ENCODE measurements at places on chromosomes 5 and 9.

DNA sequence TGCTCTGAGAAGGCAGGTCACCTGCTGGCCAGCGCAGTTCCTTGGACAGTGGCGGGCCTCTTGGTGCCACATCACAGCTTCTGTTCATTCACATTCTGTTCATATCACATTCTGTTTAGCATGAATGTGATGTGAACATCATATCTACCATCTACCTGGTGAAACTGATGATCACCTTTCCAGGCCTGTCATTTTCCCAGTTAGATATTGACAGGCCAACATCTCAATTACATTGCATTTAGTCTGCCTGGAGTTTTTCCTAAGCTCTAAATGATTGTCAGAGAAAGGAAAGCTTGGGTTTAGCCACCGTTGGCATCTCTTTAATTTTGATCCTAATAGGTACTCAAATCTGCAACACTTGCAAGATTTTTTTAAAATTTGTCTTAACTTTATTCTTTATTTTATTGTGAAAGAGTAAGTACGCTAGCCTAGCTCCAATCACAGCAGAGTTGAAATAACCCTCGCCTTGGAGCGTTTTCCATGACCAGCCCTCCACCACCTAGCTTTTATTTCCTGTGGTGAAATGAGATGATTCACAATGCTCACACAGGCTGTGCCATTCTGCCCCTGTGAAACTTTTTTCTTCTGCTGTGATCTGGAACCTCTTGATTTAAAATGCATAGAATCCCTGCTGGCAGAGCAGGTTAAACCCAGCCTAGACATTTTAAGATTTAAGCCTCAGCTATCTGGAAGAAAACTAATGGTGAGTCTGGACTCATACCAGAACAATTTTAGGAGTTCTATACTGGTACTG lies 225.0 kb downstream of the ESM1 start:
- no peak for DNase-seq

GRCh38 chr5:43642428-43642827 lies 39.4 kb downstream of the NNT start:
- DNase-seq: no peak

DNA sequence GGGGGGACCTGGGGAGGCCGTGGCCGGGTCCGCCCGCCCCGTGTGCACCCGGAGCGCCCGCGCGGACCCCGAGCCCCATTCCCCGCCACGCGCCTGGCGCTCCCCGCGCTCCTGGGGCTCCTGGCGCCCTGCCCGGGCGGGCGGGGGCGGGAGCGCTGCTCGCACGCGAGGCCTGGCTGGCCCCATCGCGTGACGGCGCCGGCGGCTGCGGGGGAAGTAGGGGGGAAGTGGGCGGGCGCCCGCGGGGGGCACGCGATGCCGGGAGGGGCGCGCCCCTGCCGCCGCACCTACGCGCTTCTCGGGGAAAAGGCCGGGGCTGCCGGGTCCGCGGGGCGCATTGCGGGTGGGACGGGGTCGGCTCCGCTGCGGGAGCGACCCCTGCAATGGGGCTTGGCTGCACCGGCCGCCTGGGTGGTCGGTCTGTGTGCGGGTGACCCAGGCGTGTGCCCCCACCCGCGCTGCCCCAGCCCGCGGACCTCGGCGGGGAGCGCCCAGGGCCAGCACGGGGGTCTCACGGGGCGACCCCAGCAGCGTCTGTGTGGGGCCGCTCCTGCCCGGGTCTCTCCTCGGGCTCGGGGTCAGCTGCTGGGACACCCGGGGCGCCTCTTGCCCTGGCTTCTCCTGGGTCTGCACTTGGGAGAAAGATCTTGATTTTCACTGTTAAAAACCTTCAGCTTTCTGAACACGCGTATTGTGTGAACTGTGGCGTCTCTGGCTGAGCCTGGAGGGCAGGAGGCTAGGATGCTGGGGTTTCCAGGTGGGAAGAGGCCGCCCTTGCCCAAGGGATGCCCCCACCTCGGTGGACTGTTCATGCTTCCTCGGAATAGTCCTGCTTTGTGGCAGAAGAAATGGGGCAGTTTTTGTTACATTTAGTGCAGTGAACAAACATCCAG lies 52.4 kb downstream of the AHRR start:
- peak; percentile 33 for DNase-seq

DNA sequence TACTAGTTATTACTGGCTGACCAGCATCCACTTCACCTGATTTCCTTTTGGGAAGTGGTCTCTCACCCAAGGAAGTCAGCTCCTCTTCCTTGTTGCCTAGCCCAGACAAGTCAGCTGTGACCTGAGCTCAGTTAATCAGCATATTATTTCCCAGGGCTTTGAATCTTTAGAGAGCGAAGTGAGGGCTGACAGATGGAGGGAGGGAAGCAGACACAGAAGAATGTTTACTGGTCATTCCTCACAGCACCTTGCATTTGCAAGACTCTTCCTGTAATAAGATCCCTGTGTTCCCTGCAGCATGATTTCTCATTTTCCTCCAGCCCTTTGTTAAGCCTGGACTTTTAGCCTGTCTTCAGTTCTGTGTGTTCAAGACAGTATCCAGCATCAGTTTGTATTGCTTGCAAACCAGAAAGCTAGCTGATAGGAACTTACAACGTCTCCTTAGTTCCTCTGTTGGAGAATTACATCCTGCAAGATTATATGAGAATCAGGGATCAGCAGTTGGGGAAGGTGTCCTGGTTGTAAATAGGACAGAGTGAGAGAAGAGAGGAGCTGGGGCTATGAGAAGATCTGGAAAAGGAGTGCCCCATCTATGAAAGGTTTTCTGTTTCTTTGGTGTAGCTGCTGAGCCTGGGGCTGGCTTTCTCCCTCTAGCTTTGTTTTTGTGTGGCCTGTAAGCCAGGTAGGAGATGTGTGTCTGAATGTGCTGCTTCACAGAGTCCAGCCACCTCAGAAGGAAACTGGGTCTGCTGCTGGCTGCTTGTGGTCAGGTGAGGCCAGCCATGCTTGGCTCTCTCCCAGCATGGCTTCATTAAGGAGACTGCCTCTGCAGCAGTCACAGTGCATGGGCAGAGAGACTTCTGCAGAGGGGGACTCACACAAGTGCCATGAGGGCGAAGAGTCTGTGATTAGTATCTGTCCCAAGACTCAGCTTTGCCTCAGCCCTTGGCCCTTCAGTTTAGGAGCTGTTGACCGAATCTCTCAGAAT lies 50.3 kb downstream of the MAN2A1 start:
- DNase-seq: no peak

DNA sequence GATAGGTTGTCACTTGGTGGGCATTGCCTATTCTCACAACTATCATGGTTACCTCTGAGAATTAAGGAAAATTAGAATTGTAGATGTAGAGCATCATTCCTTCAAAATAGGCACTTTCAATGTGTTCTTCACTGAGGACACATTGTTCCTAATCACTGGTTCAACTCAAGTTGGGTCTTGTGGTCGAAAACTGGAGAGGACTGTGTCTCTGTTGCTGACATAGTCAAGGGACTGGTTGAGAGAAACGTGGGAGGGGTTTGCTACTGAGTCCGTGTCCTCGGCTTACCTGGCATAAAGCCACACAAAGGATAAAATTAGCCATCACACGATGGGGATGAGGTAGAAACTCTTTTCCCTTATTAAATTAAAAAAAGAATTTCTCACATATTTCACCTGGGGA lies 205.9 kb upstream of the CD180 start:
- no peak for DNase-seq

GRCh38 chr5:135119481-135119880 lies 85.5 kb upstream of the PITX1 start:
- DNase-seq: no peak

GRCh38 chr9:81631218-81631745 lies 58.1 kb downstream of the TLE1 start:
- no peak for DNase-seq

DNA sequence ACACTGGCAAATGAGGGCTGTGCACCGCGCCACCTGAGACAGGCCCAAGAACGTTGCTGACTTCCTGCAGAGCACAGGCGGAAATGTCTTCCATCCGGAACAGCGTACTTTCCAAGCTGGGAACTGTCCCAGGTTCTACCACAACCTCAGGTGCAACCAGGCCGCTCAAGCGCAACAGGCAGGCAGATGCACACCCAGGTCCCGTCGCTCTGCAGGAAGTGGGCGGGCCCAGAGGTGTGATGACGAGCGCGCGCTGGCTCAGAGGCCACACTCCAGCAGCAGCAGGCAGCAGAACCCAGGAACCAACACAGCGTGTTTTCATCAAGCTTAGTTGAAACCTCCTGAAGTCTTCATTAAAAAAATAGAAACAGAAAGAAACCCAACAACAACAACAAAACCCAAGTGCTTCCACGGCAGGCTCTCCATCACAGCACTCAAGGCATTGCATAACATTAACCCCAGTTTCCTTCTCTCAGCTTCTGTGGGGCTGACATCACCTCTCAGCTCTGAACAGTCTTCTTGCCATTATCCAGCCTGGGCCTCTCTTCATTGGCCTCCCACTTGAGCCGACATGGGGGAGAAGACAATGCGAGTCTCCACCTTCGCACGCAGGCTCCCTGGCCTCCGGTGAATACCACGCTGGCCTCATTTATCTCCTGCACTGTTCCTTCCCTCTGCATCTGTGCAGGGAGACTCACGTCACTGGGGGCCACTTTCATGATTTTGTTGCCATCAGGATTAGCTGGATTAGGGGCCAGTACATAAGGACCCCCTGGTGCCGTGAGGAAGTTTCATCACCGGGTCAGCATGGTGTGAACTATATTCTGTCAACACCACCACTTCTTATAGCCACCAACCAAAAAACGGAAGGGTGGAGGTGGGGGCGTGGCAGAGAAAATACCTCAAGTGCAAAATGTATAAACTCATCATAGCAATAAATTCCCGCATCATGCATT lies 22.1 kb downstream of the PTCH1 start:
- DNase-seq: peak; percentile 67

DNA sequence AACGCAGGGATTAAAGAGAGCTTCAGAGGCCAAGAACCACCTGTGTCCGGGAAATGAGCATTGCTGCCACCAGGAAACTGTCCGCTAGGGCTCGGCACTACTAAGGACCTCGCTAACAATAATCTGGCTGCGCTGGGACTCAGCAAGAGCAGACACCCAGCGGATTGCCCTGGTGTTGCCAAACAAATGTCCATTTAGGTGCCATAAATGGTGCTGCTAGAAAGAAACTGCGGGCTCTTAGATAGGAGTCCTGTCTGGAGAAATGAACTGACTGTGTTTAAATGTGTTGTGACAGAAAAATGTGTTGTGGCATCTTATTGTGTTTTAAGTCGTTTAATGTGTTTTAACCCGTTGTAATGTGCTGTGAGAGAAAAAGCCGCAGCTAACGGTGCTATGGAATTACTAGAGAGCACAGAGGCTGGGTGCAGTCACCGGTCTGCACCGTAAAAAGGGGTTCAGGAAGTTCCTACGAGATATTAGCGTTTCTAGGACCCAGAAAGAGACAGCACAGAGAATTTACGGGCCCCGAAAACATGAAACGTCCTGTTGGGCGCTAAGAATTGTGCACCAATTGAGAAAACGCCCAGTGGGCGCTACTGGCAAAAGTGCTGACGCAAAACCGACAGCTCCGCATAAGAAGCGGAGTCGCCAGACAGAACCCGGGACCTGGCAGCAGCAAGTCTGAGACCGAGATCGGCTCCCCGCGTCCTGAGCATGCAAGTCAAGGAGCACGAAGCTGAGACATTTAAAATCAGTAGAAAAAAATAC lies 90.6 kb downstream of the ANXA2R start:
- DNase-seq: peak; percentile 42

- no peak for DNase-seq
Measured at GRCh38 chr9:108634204-108634603, 221.6 kb downstream of the ACTL7B start.

DNA sequence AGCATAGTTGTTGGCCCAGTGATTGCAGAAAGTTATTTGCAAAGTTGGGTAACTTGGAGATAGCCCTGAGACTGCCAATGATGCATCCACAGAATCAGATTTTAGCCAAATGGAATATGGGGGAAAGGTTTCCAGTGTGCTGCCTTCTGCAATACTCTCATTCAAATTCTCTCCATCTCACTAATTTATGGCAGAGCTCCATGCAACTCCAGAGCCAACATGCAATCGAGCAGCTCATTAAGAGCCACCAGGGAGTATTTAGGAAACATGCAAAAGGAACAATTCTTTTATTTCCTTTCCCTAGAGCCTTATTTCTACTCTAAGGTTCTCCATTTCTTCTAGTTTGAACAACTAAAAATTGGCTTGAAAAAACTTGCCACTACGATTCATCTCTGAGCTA lies 135.9 kb upstream of the MARCHF11 start:
- no peak for DNase-seq

DNA sequence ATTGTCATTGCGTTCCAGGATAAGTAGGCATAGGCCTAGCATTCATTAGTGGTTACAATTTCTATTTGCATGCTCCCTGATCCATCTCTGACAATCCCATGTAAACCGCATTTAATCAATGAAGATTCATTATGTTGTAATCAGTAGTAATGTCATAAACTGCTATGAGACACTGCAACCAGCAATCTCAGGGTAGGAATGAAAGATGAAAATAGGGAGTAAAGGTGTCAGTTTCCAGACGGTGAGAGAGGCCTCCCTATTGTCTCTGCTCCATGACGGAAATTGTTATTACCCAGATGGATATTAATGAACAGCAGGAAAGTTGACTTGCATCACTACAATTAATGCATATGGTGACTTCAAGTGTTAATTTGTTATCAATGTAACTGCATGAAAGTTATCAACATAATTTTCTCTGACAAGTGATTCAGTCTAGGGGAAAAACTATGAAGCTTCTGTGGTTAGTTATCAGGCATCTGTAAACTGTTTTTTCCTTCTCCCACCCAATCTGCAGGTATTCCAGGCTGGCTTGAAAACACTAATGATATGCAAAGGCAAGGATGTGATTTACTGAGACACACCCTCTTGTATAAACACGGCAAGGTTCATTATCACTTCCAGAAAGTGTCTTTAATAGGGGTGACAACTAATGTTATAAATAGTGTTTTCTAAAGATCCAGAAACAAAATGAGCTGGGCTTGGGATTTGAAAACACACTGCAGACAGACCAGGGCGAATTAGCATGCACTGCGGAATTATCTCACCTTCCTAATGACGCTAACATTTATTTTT lies 73.5 kb downstream of the ZNF622 start:
- no peak for DNase-seq

- DNase-seq: no peak
Measured at GRCh38 chr5:135015942-135016341, 18.1 kb downstream of the PITX1 start.

DNA sequence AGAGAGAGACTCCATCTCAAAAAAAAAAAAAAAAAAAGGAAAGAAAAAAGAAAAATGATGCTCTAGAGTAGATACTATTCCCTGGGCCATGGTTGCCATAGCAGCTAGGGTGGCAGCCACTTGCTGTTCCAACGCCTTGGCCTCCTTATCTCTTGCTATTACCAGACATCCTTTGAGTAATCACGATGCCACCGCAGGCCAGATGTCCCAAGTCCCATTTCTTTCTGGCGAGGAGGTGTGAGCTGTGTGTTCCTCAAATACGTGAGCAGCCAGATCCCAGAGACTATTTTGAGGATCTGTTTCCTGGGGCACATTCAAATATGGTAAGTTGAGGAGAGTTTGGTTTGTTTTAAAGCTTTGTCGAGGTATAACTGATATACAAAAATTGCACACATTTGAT lies 23.4 kb upstream of the GFPT2 start:
- DNase-seq: no peak

DNA sequence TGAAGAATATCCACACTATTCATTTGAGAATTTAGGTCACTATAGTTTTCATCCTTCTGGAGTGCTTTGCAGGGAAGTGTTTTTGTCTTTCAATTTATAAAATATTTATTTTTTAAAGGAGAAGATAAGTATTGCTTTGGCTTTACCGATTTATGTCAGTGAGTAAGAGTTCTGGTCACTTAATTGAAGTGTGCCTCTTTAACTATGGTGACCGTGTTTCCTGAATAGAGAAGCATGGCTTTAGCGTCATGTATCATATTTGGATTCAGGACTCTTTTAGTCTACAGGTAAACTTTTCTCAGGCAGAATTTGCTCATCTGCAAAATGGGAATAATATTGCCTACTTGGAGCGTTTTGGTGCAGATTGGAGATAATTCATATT lies 902 bp downstream of the BDP1 start:
- no peak for DNase-seq
